ENCODE measurements at places on chromosomes 13 and 19.

- DNase-seq: no peak
These were observed 11.0 kb downstream of the CYTH2 start for GRCh38 chr19:48480183-48480557.

- no peak for DNase-seq
These were observed 28.4 kb downstream of the UBAC2 start for GRCh38 chr13:99228737-99229691.

DNA sequence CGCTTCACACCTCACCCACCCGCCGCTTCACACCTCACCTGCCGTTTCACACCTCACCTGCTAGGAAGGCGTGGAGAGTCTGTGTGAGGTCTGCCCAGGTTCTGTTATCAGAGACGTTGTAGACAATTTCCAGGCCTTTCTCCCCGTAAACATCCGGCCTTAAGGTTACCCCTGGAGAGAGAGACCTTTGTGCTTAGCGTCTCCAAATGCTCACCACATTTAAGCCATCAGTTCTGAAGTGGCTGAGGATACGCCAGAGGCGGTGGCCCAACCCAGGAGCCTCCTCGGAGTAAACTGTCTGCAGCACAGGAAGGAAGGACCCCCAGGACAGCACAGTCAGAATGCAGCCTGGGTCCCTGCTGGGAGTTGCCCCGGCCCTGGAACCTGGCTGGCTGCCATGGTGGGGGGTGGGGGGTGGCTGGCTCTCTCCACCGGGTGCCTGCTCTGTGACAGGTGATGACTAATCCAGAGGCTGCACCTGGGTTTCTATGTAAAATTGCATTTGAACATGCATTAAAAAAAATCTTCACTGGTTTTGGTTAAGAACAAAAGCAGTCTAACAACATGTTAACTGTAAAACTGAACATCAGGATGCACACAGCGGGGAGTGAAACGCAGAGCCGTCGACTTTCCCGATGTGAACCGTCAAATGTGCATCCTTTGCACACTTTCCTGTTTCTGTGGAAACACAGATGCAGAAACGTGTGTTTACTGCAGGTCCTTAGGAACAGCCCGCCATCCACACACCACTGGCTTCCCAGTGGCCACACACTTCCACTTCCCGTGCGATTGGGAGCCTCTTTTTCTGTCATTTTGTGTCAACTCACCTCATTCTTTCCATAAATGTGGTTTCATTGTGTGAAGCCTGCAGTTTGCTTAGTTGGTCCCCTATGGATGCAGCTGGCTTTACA is 4.5 kb downstream of the ATP4B start:
- DNase-seq: no peak

DNA sequence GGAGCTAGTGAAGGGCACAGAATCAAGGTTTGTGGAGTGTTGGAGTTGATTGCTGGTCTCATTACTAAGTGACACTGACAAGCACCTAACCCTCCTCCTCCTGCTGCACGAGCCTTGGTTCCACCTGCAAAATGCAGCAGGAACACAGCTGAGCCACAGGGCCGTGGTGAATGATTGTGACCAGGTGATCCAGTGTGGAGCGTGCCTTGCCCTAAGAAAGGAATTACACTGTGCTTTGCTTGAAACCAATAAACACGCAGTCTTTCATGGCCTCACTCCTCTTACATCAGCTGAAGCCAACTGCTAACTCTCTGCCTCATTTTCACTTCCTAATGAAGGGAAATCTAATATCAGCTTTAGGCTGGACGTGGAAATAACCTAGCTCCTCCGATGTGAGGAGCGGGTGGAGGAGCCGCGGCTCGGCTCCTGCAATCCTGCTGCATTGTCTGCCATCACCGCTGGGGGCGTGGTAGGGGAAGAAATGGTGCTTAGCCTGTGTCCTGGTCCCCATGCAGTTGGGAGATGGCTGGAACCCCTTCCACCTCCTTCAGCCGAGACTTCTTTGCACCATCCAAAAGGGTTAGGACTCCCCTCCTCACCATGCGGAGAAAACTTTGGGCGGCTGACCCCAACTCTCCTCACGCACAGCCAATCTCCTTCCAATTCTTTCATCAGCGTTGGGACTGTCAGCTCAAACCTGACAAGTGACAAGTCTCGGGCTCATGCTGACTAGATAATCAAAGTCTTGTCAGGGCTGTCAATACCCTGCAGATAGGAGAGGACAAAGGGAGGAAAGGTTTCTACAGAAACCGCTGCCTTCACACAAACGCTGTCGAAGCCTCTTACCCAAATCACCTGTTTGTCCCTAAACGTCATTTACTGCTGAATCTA is 427.9 kb downstream of the ZNF536 start:
- DNase-seq: no peak

GRCh38 chr13:25581351-25581750 is 209.6 kb downstream of the ATP8A2 start:
- no peak for DNase-seq

Measured in stimulated activated CD8-positive, alpha-beta memory T cell treated with anti-CD3 and anti-CD28 coated beads, Interleukin-7, amount 100 ng/mL, for 48 hours (primary cell).